Stimulated activated CD8-positive, alpha-beta memory T cell treated with anti-CD3 and anti-CD28 coated beads, Interleukin-2, amount 100 ng/mL, for 48 hours (primary cell): ENCODE measurements at places on chromosomes 12 and 14.

GRCh38 chr14:82080370-82080769 lies 546.7 kb upstream of the SEL1L start:
- DNase-seq, result no peak

DNA sequence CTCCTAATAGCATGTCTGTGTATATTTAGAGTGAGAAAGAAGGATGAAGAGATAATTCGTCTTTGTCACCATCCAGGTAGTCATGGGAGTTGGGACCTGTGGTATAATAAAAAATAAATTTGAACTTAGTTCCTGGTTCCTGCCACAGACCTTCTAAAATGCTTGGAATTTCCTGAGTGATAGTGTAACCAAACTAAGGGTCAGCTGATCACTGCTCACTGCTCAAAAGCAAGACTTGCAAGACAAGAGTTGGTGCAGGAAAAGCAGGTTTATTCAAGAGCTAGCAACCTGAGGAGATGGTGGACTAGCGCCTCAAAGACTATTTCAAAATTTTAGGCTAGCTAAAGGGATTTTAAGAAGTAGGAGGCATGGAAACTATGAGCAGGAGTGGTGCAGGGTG lies 19.1 kb downstream of the ANG start:
- DNase-seq, result no peak

GRCh38 chr14:93937519-93937918 lies 10.4 kb downstream of the FAM181A start:
- no peak for DNase-seq

DNA sequence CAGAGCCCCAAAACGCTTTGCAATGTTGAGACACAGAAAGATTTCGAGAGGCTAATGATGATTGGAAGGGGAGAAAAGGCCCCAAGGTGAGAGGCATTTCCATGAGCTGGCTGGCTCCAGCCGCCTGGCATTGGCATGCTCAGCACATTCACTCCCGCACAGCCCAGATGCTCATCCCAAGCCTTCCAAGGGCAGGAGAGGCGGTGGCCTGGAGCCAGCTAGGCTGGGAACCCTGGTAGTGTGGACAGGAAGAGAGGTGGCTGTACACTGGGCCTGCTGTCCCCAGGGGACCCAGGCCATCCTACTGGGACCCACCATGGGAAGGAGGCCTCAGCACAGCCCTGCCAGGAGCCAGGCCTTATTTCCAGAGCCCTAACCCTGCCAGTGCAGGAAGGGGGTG lies 72.2 kb downstream of the SPTB start:
- no peak for DNase-seq

GRCh38 chr12:124323771-124324530 lies 29.1 kb downstream of the RFLNA start:
- no peak for DNase-seq

GRCh38 chr12:89733579-89734201 lies 25.1 kb upstream of the ATP2B1 start:
- DNase-seq, result no peak

DNA sequence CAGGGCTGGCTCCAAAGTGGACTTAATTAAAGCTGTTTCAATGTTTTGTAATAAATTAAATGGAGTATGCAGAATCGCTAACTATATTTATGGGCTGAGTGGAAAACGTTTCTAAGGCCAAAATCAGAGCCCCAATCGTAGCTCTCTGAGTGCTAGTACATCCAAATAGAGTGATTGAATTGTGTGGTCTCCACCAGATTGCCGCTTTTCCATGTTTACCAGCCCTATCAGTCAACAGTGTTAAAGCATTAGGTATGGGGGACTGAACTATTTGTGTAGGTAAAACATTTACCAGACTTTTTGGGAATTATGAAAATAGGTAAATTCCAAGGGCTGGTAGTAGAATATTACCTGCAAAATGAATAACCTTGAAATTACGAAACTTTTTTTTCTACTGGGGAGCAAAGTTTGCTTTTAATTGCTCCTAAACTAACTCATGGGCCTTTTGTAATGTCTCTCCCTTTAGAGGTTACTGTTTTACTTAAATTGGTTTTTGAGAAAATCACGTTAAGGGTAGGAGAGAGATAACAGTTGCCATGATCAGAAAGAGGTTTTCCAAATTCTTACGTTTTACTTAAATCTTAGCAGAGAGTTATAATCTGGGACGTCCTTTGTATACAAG lies 28.0 kb upstream of the METAP2 start:
- no peak for DNase-seq

DNA sequence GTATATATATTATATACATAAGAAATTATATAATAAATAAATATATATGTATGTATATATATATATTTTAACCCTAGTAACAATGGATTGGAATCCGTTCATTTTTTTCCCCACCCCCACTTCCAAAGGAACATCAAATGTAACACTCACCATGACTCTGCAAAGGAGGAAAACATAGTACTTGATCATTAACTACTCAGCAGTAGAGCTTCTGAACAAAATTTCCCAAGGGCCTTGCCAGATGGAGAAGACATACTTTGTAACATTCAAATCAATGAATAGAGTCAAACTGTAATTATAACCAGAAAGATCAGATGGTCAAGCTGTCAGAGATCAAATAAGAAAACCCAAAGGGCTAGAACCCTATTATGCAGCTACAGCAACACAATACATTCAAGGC lies 126.0 kb upstream of the CNTN1 start:
- no peak for DNase-seq

DNA sequence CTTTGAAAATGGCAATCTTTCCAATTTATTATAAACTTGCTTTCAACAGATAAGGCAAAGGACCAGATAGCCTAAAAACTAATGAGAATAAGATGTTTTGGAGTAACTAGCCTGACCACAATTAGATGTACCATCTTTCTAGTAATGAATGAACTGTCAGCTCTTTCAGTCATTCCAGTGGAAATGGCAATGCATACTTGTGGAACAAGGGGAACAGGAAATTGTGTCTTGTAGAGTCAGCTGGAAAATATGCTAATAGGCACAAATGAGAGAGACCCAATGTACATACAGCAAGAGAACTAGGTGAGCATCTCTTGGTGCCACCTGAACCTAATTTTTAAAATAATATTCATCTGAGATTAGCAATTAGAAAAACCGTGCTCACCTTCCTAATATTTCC lies 76.1 kb upstream of the GPHB5 start:
- no peak for DNase-seq

GRCh38 chr14:68557648-68558047 lies 235.2 kb downstream of the ZFP36L1 start:
- no peak for DNase-seq

DNA sequence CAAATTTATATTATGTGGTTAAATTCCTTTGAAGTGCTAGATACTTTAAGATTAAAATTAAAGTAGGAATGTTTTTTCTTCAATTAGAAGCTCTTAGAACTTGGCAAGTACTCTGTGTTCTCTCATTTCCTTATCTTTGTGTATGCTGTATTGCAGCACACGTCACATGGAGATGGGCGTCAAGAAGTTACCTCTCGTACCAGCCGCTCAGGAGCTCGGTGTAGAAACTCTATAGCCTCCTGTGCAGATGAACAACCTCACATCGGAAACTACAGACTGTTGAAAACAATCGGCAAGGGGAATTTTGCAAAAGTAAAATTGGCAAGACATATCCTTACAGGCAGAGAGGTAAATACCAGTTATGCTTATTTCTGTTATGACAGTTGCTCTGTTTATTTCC lies 19.7 kb downstream of the MARK3 start:
- no peak for DNase-seq

- no peak for DNase-seq
These were observed 39.9 kb downstream of the RIN3 start for GRCh38 chr14:92553438-92553837.

DNA sequence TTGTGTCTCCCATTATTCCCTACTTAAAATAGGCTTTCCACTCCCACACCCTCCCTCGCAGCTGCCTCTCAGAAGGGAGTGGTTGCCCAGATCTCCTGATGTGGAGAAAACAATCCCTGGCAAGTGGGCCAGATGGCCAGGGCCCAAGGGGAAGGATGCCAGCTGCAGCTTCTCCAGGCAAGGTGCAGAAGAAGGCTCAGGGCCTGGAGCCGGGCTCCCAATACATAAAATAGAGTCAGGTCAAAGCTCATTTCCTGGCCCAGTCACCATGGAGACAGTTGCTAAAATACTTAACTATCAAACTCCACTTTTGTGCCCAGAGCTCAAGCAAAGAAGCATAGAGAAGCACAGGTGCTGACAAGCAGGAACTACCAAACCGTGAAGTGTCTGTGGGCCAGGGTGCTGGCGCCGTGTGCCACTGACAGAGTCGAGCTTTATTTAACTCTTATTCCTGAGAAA lies 45.7 kb upstream of the ITPR2 start:
- DNase-seq, result no peak

- no peak for DNase-seq
These were observed 8.7 kb downstream of the FLRT2 start for GRCh38 chr14:85538636-85539035.

DNA sequence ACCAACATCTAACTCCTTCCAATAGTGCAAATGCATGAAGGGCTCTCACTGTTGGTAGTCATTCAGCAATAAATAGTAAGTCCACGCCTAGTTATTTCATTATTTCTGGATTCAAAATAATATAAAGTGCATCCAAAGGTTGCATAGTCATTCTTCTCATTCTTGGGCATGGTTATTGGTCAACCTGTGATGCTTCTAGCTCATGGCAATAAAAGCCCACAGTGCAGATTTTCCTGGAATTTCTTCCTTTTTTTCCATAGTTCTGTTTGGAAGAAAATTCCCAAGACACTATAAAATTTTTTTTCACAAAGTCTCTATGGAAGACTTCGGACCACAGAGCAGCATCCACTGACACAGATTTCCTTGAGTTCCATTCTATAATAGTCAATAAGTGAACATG lies 7.6 kb downstream of the CD69 start:
- DNase-seq, result no peak

DNA sequence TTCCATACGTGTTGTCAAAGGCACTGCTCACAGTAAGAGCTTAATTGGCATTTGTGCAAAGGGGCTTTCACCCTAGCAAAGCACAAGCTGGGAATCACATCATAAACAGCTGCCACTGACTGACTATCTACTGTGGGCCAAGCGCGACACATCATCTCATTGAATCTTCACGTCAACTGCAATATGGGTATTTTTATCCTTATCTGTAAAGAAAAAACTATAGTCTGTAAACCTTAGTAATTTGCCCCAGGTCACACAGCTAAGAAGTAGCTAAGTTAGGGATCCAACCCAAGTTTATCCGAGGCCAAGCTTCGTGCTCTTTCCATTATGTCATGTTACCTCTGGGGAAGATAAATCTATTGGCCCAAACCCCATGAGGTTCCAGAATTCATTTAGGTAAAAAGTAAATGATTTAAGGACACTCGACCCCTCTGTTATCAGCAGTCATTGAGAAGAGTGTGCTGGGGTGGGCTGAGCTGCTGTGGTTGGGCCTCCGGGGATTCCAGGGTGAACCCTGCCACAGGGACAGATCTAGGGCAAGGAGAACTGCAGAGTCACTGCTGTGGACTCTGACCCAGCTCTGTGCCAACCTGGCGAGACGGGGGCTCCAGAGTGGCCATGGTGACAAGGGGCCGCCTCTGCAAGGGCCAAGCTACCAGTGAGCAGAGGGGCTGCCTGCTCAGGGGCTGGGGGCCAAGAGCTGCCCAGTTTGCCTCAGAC lies 27.6 kb downstream of the NCKAP5L start:
- DNase-seq, result no peak

- no peak for DNase-seq
These were observed 30.3 kb upstream of the GXYLT1 start for GRCh38 chr12:42174978-42175377.

DNA sequence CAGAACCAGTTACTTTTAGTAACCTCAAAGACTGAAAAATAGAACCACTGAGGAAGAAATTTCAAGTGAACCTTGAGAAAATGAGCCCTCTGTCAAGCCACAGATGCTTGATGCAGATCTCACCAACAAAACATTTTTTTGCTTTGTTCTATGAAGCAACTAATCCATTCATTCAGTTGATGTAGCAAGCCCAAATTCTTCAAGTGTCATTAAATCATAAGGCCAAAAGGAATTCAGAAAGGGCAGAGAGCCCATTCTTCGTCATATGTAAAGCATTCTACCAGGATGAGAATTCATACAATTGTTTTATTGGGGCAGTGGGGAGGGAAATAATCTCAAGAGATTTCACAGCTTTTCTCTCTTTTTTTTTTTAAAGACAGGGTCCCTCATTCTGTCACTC lies 218.0 kb upstream of the RGS6 start:
- no peak for DNase-seq

DNA sequence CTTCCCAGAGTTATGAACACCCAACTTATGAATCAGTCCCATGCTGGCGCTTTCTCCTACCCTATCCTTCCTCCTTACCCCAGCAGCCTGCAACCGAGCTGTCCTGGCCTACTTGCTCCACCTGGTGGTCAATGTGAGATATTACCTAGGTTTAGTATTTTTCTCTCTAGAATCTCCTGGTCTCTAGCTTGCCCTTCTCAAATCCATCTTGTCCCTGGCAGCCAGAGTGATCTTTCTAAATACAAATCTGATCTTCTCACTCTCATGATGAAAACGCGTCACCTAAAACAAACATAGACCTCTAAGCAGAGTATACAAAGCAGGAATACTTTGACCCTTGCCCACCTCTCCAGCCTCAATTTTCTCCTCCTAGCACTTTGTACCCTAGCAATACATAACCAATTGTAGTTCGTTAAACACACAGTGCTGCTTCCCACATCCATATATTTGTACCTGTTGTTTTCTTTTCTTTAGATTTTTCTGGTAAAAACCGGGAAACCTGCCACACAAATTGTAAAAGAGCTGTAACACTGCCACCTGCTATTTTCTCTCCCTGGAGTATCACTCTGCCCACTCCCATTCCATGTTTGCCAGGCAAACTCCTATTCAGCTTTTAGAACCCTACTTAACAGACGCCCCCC lies 20.0 kb upstream of the TCP11L2 start:
- DNase-seq, result peak; percentile 18
